ENCODE measurements at places on chromosomes 2 and 18.

DNA sequence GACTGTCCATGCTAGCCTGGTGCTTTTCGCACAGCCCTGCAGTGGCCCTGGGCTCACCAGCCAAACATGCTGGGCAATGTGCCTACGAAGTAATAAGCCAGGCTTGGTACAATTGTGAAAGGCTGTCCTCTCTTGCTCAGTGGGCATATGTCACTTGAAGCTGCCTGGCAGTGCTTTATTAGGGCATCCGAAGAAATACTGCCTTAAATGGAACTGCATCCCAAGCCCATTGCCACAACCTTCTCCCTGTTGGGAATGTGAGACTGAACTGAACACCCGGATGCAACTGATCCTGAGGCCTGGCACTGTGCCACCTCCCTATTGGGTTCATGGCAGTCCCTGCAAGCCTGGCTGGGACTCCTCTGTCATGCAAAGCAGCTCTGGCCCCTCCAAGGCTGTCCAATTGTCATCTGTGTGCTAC lies 15.9 kb downstream of the CAPG start:
- no peak for DNase-seq

GRCh38 chr2:128444121-128444771 lies 125.6 kb upstream of the HS6ST1 start:
- no peak for DNase-seq

DNA sequence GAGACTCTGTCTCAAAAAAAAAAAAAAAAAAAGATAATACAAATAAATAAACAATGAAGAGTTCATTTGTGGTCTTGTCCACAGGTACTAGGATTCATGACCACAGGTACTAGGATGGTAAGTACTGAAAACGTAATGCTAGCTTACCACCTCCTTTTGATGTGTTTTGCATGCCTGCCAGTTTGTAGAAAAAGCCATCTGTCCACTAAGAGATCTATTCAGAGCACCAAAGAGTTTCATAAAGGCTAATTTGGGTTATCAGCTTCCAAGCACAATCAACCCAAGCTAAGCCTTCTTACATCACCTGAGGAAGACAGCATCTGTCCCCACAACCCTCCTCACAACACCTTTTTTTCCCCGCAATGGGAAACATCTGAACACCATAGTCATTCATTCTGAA lies 477.2 kb downstream of the ZEB2 start:
- DNase-seq: no peak

GRCh38 chr18:44135741-44136140 lies 544.9 kb upstream of the SETBP1 start:
- no peak for DNase-seq

GRCh38 chr2:145350011-145350410 lies 830.1 kb upstream of the ZEB2 start:
- no peak for DNase-seq

GRCh38 chr2:229578052-229578846 lies 136.1 kb downstream of the DNER start:
- no peak for DNase-seq

DNA sequence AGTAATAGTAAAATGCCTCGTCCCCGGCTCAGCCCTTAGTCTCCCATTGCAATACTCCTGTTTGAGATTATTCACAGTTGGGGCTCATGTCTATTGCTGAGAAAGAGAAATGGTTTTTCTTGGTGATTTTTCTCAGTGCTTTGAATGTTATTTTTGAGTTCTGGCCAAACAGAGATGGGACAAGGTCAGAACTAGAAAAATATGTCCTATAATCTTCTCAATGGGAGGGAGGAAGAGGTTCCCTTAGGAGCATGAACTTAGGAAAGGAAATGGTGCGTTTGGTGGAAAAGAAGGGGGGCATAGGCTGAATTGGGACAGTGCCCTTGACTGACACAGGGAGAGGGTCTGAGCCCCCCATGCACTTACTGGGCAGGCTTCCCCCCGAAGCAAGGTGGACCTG lies 133.8 kb downstream of the AGAP1 start:
- DNase-seq: no peak

GRCh38 chr2:69693059-69693774 lies 48.7 kb upstream of the ANXA4 start:
- DNase-seq: no peak
